ENCODE measurements at places on chromosomes 12 and 14.

DNA sequence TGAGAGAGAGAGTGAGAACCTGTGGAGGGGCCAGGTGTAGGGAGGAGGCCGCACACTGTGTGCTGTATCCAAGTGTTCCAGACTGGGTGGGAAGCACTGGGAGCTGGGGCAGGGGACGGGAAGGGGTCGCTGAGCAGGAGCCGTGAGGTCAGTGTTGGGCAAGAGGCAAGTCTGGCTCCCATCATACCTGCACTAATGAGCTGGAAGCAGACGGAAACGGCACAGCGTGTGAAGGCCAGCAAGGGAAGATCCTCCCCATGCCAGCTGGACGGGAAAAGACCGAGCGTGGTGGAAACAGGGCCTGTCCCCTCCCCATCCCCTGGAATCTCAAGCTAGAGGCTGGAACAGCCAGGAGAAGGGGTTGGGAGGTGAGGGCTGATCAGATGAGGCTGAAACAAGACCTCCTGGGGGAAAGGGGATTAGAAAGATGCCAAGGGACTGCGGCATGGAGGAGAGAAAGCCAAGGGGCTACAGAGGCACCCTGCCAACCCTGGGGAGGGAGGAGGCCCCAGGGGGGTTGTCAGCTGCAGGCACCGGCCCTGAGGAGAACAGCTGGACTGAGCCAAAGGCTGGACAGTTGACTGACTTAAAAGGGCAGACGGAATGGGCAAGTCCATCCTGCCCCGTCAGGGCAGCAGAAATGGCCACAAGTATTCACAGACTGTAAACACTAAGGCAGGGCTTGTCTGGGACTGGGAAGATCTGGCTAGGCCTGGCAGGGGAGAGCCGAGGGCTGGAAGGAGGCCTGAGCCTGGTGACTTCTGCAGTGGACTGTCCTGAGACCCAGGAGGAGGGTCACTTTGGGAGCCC is 19.0 kb upstream of the LTBP2 start:
- peak; percentile 52 for DNase-seq

GRCh38 chr12:68835333-68835908 is 27.4 kb downstream of the MDM2 start:
- no peak for DNase-seq

- no peak for DNase-seq
Observed at GRCh38 chr14:33103489-33103888, 164.8 kb downstream of the NPAS3 start.

GRCh38 chr14:52342849-52343596 is 28.9 kb downstream of the PTGER2 start:
- no peak for DNase-seq

- DNase-seq, result peak; percentile 48
Observed at GRCh38 chr14:31934767-31935266, 142.3 kb upstream of the ARHGAP5 start.

DNA sequence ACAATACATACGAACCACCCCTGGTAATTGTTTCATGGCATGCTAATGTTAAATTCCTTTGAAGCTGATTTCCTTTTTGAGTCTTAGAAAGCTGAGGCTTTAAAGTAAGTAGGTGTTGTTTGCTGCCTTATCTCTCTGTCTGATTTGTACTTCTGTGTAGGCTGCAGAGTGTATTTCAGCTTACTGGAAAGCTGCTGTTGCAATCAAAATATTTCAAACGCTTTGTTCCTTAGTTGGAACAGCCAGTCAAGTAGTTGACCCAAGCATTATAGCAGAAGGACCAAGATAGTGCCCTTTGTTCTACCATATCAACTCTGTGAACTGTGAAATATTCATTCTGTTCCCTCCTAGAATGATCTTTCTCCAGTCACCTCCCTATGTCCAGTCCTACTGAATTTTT is 3.1 kb downstream of the PKP2 start:
- DNase-seq, result no peak

DNA sequence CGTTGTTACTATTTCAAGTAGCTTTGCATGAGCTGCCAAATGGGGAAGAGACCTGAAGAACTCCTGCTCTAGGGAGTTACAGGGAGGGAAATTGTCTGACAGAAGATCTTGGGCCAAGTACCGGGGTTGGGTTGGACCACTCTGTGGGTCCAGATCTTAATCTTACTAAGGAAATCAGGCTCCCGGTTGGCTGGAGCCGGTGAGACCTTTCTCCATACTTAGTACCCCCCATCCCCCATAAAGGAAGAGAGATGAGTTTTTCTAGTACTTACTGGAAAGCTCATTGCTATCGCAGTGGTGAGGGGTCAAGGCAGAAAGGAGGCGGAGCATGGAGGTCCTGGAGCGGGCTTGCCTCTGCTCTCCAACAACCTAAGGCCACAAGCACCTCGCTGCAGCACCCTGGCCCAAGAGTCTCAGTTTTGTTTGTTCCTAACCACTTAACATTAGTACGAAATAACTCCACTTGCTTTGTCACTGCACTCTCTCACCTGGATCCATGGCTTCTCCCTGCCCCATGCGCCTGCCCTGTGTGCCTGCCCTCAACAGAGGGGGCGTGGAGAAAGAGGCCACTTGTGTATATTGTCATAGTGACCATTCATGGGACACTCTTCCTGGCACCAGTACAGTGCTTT is 6.8 kb upstream of the UNC119B start:
- DNase-seq, result no peak

GRCh38 chr12:82438356-82438755 is 80.0 kb downstream of the METTL25 start:
- no peak for DNase-seq

DNA sequence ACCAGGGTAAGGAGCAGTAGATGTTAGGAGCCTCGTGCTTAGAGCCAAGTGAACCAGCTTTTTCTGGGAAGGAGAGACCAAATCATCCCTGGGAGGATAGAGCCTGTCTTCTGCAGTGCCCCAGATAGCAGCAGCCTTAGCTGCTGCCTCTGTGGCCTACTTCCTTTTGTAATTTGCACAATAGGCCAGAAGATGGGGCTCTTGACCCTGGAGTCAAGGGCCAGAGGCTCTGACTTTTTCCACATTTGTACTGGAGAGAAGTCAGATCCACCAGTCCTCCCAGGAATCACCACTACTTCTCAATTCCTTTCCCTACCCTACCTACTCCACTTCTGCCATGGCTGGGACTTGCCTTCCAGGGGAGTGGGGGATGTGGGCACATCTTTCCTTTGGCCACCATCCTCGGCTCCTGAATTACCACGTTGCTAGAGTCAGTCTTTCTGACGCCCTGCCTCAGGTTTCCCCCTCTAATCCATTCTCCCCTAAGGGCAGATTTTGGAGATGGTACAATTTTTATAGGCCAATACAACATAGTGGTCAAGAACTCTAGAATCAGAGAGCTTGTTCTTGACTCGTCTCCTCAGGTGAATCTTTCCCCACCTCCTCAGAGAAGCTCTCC is 3.3 kb upstream of the SLC4A8 start:
- peak; percentile 92 for DNase-seq

GRCh38 chr12:53070877-53071492 is 8.2 kb downstream of the SPRYD3 start:
- DNase-seq, result no peak

DNA sequence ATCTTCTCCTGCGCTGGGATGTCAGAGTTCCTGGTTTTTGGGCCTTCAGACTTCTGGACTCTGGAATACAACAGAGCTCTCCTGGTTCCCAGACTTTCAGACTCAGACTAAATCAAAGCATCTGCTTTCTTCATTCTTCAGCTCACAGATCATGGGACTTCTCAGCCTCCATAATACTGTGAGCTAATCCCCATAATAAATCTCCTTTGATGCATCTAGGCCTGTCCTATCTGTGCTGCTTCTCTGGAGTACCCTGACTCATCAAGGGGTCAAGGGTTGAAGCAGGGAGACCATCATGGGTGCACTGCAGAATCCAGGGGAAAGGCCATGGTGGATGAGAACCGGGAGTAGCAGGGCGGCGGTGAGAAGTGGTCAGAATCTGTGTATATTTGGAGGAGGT is 1094.1 kb upstream of the TMEM132C start:
- no peak for DNase-seq

DNA sequence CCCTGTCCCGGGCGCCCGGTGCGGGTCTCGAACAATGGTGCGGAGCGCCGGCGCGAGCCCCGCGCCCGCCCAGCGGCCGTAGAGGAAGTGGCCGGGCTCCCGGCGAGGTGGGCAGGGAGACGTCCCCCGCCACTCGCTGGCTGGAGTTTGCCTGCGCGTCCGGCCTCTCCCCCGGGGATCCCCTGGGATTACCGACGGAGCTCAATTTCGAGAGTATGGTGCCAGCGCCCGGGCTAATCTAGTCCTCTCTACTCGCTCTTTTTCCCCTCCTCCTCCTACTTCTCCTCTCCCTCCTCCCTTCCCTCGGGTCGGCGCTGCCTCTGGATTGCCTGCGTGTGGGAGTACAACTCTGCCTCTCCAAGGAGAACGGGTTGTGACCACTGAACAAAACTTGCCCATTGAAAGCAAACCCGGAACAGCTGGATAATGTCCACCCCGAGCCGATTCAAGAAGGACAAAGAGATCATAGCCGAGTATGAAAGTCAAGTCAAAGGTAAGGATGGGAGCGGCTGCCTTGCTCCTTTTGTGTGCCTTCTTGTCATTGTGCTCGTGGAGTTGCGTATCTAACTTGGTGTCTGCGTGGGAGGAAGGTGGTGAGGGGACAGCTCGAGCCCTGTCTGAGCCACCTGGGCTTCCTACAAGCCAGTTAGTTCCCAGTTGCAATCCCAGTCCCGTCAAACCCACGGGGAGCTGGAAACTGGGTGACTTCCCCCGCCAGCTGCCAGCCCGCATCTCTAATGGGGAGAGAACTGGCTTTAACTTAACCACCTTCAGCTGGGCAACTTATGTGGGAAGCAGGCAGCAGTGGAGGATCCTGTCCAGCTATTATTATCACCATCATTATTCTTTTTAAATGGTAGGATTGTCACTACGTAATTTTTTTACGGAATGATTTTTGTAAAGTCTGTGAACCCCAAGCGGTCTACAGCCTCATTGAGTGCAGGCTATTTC is at the start of gene SRGAP1:
SRGAP1 (plus strand) TSS at position 310 of the 951 bp plus-strand sequence; CDS start at position 427, 117 bp downstream.
- peak; percentile 60 for DNase-seq

DNA sequence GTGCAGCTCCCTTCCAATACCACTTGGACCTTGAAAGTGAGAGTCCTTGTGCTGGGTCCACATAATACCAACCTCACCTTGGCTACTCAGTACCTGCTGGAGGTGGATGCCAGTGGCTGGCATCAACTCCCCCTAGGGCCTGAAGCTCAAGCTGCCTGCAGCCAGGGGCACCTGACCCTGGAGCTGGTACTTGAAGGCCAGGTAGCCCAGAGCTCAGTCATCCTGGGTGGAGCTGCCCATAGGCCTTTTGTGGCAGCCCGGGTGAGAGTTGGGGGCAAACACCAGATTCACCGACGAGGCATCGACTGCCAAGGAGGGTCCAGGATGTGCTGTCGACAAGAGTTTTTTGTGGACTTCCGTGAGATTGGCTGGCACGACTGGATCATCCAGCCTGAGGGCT is 5.7 kb upstream of the INHBE start:
- DNase-seq, result no peak

DNA sequence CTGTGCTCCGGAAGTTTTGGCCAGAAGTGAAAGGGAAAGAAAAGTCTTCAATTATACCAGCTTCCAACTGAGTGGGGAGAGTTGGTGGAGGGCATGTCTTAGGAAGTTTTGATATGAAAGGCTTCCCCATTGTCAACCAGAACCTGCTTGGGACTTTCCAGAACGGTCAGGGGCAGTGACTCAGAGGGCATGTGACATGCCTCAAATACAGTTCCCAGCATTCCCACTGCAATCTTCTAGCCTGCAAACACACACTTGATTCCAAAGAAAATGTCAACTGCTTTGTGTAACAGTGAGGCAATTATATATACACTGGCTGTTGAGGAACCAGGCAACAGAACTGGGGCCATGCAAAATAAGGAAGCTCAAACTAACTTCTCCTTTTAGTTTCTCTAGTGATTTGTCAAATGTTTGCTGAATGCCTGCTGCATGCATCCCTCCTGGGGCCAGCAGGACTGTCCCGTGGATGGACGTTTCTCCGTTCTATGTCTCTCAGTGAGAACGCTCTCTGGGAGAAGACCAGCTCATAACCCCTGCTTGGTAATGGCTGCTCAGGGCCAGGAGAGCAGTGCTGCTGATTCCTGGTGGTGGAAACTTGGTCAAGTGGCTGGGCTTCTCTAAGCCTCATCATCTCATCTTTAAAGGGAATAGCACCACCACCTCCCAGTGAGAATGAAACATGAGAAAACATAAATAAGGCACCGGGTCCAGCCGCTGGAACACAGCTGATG is 18.3 kb downstream of the SLC25A47 start:
- no peak for DNase-seq

DNA sequence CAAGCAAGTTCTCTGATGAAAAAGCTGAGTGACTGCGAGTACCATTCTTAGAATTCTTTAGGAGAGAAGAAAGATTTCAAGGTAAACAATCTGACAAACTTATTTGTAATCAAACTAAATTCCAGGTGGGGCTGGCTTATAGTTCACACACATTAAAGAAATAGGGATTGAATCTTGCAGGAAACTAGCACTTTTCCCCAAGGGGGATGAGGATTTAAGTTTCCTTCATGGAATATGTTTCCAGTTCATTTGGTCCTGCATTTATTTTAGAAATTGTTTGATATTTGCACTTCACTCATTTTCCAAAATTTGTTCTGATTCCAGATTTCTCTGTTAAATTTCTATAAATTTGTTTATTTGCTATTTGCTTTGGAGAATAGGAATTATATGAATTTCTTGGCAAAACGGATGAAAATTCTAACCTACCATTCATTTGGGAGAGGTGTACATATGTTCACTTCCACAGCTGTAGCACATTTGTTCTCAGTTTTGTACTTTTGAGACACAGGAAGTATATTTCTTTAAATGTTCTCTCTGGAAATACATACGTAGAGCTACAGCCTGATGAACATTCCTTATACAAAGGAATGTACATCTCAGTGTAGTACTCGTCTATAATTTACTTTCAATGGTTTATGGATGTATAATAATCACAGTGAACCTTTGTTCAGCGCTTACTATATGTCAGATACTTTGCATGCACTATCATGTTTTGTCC is 145.5 kb downstream of the AKAP6 start:
- DNase-seq, result no peak
